ENCODE measurements at places on chromosomes 2 and 18.
A peak's percentile ranks its signal among the peaks of the same experiment; 100 is the strongest.

- no peak for DNase-seq
These were observed 18.4 kb upstream of the ZNF521 start for GRCh38 chr18:25370391-25370790.

- no peak for DNase-seq
These were observed 32.7 kb upstream of the CCDC68 start for GRCh38 chr18:54991981-54992380.

DNA sequence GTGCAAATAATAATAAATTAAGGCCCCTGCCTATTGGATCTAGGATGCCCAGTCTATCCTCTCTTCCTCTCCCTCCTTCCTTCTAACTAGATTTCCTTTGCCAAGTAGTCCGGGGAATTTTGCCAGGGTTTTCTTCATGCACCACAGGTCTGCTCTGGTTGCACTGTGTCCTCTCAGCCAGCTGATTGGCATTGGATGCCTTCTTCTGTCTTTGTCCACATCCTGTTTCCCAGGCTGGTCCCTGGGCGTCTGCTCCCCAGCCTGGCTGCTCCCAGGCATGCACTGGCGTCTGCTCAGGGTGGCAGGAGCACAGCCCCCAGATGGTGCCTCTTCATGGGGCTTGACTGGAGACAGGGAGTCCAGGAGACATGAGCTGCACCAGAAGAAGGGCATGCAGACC, 66.4 kb downstream of the GALR1 start:
- DNase-seq = no peak

DNA sequence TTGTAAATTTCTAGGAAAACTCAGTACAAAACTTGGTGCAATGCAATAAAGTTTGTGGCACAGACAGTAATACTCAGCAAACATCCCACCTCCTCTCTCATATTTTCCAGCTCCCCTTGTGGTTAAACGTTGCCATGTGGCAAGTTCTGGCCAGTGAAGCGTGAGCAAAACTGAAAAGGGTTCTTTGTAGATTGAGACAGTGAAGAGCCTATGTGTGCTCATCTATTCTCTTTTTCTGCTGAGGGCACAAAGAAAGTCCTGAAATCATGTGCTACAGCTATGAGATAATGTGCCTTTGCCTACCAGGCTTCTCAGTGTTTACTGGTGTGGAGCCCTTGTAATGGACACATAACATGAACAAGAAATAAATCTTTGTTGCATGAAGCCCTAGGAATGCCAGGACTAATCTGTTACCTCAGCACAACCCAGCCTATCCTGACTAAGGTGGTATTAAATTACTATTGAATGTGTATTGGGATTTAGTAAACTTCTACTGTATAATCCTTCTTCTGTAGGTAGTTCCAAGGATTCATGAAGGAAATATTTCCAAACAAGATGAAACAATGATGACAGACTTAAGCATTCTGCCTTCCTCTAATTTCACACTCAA, 13.0 kb upstream of the TYMS start:
- DNase-seq = no peak

DNA sequence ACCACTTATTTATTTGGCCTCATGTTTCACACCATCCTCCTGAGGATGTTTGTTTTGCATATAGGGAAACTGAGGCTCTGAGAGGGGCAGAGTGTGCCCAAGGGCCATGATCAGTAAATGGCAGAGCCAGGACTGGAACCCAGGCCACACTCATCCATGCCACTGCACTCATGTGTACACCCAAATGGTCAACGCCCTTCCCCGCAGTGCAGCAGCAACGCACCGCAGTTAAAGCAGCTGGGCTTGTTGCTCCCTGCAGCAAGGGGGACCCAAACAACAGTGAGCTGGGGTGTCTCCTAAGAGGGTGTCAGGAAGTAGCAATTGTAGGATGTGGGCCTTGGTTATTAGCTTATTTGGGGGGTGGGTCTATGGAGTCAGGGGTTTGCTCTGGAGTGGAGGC, 36.6 kb downstream of the ZAP70 start:
- no peak for DNase-seq

DNA sequence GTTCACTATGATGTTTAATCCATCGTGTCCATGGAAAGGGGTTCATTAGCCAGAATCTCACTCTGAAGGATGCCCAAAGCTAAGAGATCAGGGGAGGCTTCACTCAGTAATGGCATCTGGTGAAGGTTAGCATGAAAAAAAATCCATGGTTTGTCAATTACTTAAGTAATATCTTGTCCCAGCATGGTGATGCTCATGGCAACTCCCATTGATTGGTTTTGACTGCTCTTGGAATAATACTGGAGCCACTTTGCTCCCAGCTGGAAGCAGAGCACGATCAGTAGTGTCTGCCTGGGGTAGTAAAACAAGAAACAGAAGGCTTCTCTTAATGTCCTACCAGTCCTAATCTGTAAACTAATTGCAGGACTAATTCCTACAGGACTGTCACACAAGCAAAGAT, 799.4 kb downstream of the CNTNAP5 start:
- no peak for DNase-seq

DNA sequence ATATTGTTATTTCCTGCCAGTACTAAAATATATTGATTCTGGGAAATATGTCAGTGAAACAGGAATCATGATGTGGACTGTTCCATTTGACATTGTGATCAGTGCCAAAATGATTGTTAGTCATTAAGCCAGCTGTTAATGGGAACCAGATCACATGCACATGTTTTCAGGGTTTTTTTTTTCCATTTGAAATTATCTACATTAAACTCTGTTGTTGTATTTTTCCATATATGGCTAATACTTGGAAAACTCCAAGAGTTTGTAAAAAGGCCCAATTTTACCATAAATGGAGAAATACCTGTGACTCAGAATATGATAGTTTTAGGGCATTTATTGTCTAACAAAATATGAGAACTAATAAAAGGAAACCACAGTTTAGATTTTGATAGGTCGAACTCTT, 13.4 kb downstream of the ITGAV start:
- peak; percentile 72 for DNase-seq

- DNase-seq = no peak
These were observed 65.6 kb downstream of the CYB5A start for GRCh38 chr18:74226156-74226555.

DNA sequence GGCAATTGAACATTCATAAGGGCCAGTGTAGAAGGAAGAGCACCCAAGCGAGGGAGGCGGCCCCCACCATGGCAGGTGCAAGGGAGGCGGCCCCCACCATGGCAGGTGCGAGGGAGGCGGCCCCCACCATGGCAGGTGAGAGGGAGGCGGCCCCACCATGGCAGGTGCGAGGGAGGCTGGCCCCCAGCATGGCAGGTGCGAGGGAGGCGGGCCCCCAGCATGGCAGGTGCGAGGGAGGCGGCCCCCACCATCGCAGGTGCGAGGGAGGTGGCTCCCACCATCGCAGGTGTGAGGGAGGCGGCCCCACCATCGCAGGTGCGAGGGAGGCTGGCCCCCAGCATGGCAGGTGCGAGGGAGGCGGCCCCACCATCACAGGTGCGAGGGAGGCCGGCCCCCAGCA, 24.7 kb upstream of the GPC1 start:
- DNase-seq = no peak

DNA sequence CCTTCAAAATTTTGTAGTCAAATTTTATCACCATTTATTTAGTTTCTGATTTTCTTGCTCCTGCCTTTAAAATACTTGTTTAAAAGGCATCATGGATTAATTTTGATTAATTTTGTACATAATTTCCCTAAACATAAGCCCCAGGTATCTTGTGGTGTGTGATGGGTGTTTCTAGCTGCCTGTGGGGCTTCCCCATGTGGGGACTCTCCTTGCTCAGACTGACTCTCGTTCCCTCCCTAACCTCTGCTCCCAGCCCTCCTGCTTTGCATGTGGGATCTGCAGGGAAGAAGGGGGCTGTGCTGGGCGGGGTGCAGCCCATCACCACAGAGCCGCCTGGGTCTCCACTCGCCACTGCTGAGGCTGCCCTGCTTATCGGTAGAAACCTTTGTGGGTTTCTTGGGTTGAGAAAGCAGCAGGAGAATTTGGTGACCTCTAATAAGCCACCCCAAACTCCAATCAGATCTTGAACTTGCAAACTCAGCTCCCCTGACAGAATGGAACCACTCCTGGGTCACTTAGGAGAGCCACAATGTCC, 72.5 kb downstream of the MRPS9 start:
- no peak for DNase-seq

GRCh38 chr2:558302-558642, 118.9 kb downstream of the TMEM18 start:
- DNase-seq = no peak

DNA sequence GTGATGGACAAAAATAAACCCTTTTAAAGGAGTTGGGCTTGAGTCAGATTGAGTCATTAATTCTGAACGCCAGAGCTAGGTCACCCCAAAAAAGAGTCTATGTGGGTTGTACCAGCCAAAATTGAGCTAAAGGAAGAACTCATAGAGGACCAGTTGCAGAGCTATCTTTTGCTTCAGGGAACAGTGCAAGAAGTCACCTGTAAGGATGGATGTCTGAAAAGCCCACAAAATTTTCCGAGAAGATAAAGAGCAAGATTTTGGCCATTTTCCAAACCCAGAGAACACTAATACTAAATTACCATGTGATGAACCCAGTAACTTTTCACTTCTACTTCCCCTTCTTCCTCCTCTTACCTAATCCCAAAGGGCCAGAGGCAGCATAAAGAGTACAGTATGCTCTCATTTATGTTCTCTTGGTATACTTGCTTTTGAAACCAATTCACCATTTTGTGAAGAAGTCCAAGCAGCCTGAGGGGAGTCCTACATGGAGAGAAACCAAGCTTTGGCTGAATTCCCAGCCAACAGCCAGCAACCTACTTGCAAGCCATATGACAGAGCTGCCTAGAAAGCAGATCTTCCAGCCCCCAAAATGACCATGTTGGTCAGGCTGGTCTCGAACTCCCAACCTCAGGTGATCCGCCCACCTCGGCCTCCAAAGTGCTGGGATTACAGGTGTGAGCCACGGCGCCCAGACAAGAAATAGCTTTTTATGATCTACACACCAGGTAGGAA, 551.7 kb downstream of the SATB2 start:
- no peak for DNase-seq

DNA sequence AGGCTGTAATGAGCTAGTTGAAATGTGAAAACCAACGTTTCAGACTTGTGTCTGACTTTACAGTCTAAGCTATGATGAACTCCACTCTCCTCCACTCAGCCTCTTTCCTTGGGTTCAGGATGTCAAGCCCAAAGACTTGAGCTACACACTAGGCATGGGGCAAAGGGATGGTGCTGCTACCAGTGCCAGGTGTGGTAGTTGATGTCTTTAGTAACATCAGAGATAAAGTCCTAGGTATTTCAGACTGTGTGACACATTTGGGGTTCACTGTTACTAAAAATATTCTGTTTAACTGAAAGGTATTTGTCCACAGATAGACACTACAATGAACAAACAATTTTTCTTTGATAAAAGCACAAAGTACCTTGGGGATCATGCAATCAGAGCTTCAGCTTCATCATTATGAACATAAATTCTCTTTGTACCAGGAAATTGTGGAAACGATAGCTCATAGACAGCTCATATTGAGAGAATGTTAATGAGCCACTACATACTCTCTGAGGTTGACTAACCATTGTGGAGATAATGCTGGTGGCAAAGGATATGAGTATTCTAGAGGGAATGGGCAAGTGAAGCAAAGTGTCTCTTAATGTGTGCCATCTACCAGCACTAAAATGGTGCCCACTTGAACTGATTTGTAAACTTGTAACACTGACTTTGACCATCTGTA, 253.7 kb upstream of the THUMPD2 start:
- DNase-seq = peak; percentile 90

DNA sequence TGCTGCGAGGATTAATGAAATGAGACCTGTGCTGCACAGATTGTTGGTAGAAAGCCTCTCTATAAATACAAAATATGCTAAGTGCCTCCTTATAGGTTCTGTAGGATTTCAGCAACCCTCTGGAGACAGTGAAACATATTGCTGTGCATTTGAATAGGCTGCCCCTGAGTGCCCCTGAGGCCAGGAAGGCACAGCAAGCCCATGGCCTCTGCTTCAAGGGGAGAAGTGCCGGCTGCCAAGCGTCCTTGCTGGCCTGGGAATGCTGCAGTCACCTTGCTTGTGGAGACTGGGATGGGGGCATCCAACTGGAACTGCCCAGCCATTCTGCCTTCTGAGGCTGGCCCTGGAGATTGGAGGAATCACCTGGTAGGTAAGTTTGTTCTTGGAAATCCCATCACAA, 397.2 kb upstream of the SMIM21 start:
- DNase-seq = no peak

GRCh38 chr2:232438951-232439757, 16.8 kb upstream of the ALPI start:
- DNase-seq = peak; percentile 10

Measured in fibroblast of upper back skin (primary cell).